ENCODE measurements at places on chromosomes 11 and 22. TPM values are rescaled to one million over a fixed set of nuclear protein-coding genes. Genes with fewer than 3 reads are reported as not detected.

The BAIAP2L2 gene
- total RNA-seq, result not detected

The SLC2A11 gene
- 6.7 TPM for total RNA-seq

The SEPTIN5 gene
- total RNA-seq, result 47.7 TPM

The NXPE2 gene
- total RNA-seq, result 8.4 TPM

The MMP12 gene
- total RNA-seq, result 1.4 TPM

The XKR3 gene
- total RNA-seq, result 9.4 TPM

The MLC1 gene
- 0.24 TPM for total RNA-seq

DNA sequence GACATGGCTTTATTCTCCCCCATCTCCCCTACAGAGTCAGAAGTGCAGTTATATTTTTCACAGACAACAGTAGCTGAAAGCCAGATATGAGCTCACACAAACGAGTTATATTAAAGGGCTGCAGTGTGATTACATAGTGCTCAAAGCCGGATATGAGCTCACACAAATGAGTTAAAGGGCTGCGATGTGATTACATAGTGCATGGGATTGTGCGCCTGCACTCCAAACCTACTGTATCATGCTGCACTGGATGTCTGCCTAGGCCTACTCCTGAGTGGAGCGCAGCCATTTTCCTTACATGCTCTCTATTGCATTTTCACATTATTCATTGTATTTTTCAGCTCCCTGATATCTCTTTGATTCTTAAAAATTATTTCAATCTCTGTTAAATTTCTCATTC is 414.6 kb upstream of the LARGE1 start:
- no peak for DNase-seq

DNA sequence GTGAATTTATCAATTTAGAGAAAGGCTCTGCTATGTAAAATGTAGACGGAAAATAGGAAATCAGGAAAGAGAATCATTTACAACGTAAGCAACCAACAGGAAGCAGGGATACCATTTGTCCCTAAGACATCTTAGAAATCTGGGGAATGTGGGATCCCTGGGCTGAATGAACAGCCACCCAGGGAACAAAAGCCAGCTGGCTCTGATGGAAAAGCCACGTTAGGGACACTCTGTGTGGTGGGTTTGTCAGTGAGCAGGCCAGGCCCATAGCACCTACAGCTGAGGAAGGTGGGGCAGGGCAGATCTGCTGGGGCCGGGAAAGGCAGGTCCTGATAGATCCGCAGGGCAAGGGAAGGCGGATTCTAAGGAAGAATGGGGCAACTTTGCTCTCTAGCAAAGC is 87.1 kb upstream of the CSNK2A3 start:
- no peak for DNase-seq

DNA sequence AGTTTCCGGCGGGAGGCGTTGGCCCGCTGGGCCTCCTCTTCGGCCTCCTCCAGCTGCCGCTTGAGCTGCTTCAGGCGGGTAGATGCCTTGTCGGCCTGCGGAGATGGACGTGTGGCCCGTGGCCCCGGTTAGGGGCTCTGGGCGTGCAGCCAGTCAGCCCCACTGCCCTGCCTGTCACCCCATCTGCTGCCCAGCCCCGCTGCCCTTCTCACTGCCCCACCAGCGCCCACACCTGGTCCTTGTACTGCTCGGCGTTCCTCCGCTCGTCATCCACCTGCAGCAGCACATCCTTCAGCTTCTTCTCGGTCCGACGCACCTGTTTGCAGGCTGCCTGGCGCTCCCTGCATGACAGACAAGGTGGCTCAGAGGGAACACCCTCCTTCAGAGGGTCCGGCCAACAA is 31.2 kb downstream of the APOL1 start:
- DNase-seq, result no peak

DNA sequence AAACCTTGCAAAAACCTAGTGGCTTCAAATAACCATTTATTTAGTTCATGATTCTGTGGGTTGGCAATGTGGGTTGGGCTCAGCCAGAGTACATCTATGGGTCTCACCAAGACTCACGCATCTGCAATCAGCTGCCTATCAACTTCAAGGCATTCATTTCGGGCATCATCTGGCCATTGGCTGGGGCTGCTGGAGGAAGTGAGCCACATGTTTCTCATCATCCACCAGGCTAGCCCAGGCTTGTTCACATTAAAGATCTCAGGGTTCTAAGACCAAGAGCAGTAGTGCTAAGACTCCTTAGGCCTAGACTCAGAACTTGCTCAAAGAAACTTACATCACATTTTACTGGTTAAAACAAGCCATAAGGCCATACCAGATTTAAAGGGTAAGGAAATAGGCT is 478.9 kb upstream of the ARHGAP42 start:
- no peak for DNase-seq

GRCh38 chr11:77392842-77393241 is 81.1 kb downstream of the PAK1 start:
- no peak for DNase-seq

GRCh38 chr11:117933475-117933874 is 4.3 kb upstream of the TMPRSS13 start:
- no peak for DNase-seq

DNA sequence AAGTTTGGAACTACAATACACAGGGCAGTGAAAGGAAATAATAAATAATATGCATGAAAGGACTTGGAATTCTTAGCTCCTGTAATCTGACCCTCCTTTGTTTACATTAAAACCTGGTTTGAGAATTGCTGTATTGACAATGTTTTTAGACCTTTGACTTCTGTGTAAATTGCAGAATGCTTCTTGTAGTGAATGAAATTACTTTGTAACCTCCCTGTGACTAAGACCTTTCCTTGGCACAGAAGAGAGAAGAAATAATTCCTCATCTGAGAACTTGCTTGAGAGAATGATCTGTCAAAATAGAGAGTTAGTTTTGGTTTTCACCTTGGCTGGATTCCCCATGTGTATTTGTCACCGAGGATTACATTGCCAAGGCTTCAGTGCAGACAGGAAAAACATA is 640.0 kb upstream of the ANO5 start:
- no peak for DNase-seq
